Amniotic stem cell (primary cell): ENCODE measurements at places on chromosomes 11 and 22.

- DNase-seq, result no peak
Measured at GRCh38 chr11:73565804-73566203, 32.1 kb downstream of the FAM168A start.

DNA sequence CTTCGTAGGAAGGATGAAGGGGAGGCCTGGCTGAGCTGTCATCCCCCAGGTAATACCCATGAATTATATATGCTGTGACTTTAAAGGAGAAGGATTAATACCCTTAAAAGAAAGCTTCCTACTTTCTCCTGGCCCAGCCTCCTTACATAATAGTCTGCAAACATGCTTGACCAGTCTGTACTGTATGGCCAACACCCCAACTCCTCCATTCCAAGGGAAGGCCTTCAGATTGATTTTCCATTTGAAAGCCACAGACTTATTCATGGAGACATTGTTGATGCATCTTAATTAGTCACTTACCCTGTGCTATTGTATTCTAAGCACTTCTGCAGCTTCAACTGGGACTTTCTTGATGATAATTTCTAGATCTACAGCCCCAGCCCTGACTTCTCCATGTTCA is 2.0 kb downstream of the PAAF1 start:
- DNase-seq, result no peak

- peak; percentile 35 for DNase-seq
Measured at GRCh38 chr11:9726321-9727022, 62.6 kb downstream of the SWAP70 start.

GRCh38 chr11:113410414-113411135 is 23.0 kb downstream of the ANKK1 start:
- no peak for DNase-seq

DNA sequence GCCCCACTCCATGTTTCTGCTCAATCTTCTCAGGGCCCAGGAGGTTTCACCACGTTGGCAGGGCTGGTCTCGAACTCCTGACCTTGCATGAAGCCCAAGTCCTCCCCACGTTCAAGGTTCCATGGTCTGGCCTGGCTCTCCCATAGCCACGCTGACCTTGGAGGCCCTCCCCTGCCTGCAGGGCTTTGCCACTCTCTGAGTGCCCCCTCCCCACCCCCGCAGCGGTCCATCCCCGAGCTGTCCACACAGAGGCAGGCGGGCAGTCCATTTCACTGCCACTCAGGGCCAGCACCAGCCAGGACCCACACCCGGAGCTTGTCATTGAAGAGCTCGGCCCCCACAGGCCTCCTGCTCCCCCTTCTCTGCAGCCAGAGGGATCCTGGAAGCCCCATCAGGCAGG is 30.7 kb downstream of the ARHGAP8 start:
- no peak for DNase-seq

- DNase-seq, result peak; percentile 31
Measured at GRCh38 chr11:19978668-19979518, 181.4 kb downstream of the DBX1 start.

- no peak for DNase-seq
Measured at GRCh38 chr11:113615773-113616172, 90.3 kb downstream of the TMPRSS5 start.

DNA sequence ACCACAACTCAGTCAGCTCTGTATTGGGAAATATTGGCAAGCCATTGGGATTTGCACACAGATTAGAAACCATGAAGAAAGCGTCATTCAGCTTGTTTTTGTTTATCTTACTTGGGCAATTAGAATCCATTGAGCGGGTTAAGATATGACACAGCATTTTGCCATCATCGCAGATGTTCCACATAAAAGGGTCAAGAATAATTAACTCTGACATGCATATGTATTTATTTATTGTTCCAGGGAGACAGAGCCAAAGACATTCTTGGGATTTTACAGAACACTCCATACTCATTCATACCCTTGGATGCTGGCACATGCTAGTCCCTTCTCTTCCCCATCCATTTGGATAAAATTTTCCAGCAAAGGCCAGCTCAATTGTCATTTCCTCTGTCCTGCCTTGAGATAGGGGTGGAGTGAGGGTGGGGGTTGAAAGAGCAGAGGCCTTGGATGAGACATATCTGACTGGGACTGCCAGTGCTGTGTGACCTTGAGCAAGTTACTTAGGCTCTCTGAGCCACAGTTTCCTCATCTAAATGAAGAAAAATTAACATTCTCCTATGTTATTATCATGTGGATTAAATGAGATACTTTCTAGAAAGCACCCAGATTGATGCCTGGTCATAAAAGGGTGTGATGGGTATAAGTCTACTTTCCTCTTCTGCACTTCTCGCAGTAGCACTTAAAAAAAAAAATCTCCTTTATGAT is 179.7 kb downstream of the RRAS2 start:
- DNase-seq, result peak; percentile 52

DNA sequence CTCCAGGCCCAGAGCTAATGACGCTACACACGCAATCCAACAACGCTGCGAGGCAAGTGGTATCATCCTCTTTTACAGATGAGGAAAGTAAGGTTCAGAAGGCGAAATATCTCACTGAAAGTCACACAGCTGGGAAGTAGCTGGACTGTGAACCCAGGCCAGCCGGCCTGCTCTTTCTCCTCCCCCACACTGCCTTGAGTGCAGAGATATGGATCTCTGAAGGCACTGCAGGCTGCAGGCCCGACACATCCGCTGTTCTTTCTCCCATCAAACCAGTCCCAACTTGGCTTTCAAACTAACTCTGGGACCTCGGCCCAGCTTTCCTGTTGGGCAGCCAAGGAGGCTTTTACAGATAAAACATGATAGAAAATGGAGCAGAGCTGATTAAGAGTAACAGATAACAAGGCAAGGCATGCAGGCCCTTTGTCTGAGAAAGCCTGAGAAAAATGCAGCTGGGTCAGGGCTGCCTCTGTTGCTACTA is 64.0 kb upstream of the PTPRJ start:
- no peak for DNase-seq

DNA sequence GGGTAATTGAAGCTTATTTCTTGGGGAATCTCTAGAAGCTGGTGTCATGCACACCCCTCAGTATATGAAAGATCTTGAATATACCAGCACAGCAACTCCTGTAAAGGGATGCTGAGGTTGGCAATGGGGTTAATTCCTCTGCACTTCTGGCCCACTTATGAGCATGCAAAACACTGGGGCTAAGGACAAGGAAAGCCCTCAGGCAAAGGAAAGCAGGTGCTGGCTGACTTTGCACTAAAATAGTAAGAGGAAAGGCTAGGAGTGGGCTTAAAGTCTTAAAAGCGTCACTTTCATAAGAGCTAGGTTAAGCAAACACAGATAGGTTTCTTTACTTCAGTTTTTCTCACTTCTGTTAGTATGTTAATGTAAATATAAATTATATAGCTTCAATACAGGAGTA is 572.6 kb upstream of the LUZP2 start:
- DNase-seq, result no peak

GRCh38 chr11:102280245-102280833 is 36.9 kb upstream of the BIRC3 start:
- DNase-seq, result no peak

GRCh38 chr11:100467821-100468508 is 219.1 kb upstream of the ARHGAP42 start:
- no peak for DNase-seq

- no peak for DNase-seq
Measured at GRCh38 chr11:102260241-102260640, 57.0 kb upstream of the BIRC3 start.

GRCh38 chr11:35313066-35313759 is 106.1 kb downstream of the SLC1A2 start:
- no peak for DNase-seq

DNA sequence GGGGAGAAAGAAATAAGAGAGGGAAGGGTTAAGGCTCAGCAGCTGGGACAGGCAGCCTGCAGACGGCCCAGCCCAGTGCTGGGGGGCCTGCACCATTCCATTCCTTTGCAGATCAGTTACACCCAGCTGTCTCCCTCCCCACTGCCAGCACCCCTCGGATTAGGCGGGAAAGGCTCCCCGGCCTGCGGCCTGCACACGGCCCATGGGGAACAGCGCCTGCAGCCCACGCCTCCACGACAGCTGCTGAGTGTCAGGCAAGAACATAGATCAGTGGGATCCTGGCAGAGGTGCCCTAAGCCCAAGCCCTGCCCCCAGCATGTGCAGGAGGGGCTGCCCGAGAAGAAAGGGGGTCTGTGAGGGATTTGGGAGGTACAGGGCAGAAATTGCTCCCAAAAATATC is 65.8 kb upstream of the MYOD1 start:
- DNase-seq, result no peak

DNA sequence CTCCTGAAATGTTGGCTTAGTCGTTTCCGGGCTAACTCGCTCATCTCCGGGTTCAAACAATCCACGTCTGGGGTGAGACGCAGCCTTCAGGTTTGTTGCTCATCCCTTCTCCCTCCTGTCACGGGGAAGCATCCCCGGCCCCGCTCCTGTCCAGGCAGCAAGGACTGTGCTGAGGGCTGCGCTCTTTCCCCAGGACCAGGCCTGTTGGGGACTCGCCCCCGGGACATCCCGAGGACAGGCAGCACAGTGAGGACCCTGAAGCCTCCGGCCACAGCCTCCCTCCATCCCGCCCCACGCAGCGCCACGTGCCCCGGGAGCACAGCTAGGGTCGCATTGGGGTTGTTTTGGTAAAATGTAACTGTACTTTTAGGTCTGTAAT is 252.0 kb downstream of the BRD1 start:
- no peak for DNase-seq

GRCh38 chr11:94171693-94172440 is 43.2 kb downstream of the PANX1 start:
- no peak for DNase-seq

GRCh38 chr11:132999516-132999915 is 532.8 kb downstream of the OPCML start:
- no peak for DNase-seq

- no peak for DNase-seq
Measured at GRCh38 chr11:71446942-71447688, 1.1 kb downstream of the DHCR7 start.

DNA sequence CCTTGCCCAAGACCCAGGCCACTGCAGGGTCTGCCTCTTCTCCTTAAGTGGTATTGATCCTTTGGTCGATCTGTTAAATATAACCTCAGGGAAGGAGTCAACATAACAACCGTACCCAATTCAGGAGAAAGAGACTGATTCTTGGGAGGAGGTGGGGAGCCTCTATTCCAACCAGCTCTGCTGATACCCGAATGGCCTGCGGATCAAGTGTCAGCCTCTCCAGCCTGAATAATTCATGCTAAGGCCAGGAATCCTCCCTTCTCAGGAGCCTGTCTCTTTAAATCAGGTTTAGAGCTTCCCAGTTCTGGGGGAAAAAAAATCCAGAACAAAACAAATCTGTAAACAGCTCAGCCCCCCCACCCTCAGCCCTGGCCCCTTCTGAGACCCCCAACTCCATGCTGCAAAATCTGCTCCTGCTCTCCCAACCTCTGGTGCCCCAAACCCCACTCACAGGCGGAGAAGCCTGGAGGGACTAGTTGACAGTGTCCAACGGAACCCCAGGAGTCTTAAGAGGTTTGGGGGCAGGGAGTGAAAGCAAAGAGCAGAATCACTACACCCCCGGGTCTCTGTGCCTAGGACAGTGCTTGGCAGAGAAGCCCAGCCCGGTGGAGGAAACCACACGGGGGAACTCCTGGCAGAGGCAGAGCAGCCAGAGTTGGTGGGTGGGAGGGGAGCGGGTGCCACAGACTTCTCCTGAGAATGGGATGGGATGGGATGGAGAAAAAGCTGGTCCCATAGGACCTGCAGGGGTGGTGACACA is 863 bp upstream of the TPBGL start:
- DNase-seq, result no peak

- no peak for DNase-seq
Measured at GRCh38 chr11:17156283-17156682, 51.5 kb downstream of the PIK3C2A start.

- no peak for DNase-seq
Measured at GRCh38 chr11:69288883-69289242, 5.1 kb upstream of the MYEOV start.

GRCh38 chr11:44199298-44199697 is 103.8 kb downstream of the EXT2 start:
- no peak for DNase-seq

GRCh38 chr11:90428836-90429235 is 206.0 kb upstream of the CHORDC1 start:
- DNase-seq, result no peak

GRCh38 chr11:48098024-48098423 is 117.7 kb downstream of the PTPRJ start:
- DNase-seq, result no peak

GRCh38 chr11:63889344-63889743 is 27.6 kb downstream of the RCOR2 start:
- no peak for DNase-seq

- DNase-seq, result no peak
Measured at GRCh38 chr11:29255401-29255800, 761.4 kb downstream of the KCNA4 start.

DNA sequence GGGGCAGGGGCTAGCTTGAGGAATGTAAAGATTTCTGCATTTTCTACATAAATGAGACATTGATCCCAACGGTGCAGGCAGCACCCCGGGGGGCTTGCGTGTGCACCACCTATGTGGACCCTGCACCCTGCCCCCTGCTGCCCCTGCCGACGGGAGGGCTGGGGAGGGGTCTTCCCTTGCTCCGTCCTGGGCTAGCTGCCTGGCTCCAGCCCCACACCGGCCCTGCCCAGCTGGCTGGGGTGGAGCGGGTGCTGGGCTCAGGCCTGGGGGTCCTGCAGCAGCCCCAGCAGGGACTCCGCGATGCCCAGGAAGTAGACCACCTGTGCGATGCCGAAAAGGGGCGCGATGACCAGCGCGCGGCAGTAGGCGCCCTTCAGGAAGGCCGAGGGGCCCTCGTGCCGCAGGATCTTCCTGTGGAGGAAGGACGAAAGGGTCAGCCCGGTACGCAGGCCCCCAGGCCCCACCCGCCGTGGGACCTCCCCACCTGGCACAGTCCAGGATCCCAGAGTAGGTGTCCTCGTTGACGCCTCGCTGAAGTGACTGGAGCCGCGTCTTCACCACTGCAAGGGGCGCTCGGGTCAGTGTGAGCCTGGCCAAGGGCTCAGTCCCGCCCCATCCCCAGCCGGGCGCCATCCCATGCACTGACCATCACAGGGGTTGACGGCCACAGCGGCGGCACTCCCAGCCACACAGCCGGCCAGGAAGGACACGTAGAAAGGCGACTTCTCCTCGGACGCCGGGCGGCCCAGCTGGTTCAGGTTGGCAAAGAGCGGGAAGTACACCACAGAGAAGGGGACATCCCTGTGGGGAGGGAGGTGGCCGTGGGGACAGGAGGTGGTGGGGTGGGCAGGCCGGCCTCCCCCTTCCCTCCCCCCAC is 2.0 kb upstream of the CEND1 start:
- DNase-seq, result no peak

GRCh38 chr22:38753948-38754750 is 1.6 kb downstream of the SUN2 start:
- no peak for DNase-seq

- no peak for DNase-seq
Measured at GRCh38 chr22:46636221-46637002, 16.2 kb downstream of the GRAMD4 start.

DNA sequence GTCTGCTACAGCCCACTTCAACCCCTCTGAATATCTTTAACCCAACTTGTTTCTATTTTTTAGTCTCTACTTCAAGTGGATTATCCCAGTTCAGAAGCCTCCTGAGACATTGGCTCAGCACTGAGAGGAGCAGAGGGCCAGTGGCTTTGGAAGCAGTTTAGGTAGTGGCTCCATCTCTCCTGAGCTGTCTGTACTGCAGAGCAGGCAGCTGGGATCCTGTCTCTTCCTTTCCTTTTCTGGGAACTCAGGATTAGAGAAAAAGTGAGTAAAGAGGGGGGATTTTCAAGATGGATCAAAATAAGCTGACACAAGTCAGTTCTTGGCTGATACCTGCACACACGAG is 512.0 kb downstream of the OPCML start:
- DNase-seq, result no peak

- DNase-seq, result no peak
Measured at GRCh38 chr11:93216511-93217101, 18.8 kb upstream of the SLC36A4 start.

- no peak for DNase-seq
Measured at GRCh38 chr11:40885250-40885954, 574.0 kb downstream of the LRRC4C start.
